ENCODE measurements at places on chromosomes 11 and 22.

GRCh38 chr22:19455033-19455432 lies 7.5 kb upstream of the C22orf39 start:
- no peak for DNase-seq

GRCh38 chr22:50628543-50629134 lies 687 bp upstream of the ARSA start:
- DNase-seq, result no peak

DNA sequence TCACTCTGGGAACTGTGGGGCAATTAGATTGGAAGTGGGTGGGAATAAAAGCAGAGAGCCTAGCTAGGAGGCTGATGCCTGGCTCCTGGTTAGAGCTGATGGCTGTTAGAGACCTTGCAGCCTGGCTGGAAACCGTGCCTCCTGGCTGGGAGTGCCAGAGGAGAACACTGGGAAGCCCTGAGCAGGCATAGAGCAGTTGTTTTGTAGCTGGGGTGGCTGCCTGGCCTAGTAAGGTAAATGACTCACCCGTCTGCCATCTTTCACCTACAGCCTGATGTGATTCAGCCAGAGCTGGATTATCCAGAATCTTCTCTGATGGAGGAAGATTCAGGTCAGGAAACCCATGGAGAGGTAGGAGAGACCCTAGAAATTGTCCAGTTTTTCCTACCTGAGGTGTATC lies 6.1 kb downstream of the UQCR10 start:
- DNase-seq, result no peak

GRCh38 chr11:18368221-18368620 lies 26.1 kb upstream of the LDHA start:
- DNase-seq, result no peak

DNA sequence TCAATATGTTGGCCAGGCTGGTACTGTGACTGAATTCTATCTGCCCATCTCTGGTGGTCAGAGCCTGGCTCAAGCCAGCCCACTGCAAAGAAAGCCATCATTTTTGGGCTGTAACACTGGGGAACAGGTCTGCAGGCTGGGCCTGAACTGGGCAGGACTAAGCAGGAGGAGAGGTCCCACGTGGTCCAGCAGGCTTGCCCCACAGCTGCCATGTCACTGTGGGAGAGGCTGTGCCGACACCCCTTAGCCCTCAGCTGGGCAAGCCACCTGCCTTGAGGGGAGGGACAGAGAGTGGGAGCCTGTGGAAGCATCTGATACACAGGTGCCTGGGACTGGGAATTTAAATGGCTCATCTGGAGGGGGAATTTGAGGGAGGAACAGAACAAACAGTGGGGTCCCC lies 66.7 kb upstream of the CLTCL1 start:
- no peak for DNase-seq

GRCh38 chr11:122213171-122213570 lies 97.2 kb upstream of the BLID start:
- DNase-seq, result no peak

DNA sequence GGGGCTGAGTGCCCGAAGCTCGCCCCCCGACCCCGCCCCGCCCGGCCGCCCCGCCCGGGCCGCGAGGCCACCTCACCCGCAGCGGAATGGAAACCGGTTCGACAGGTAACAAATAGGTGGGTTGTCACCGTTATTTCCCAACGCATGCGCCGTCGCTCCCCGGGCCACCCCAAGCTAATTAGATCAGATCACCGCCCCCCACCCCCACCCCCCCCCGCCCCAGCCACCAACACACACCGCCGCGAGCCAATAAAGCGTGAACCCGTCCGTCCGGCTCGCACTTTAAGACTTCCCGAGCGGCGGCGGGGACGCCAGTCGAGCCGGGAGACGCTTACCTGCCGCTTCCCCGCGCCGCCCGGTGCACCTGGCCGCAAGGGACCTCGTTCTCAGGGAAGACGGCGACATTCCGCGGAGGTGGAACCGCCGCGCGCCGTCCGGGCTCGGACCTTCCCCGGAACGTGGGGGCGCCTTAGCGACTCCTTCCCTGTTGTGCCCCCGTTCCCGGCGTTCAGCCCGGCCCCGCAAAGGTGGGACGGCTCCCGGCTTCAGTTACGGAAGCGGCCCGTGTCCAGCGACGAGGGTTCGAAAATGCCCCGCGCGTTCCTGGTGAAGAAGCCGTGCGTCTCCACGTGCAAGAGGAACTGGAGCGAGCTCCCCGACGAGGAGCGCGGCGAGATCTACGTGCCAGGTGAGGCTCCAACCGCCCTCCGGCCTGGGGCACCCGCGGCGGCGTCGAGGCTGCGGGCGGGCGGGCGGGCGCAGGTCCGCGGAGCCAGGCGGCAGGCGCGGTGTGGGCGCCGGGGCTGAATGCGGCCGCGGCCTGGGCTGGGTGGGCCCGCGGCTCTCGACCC lies at the start of gene OVOL1:
Gene OVOL1 (plus strand): TSS at position 278 of the 851 bp plus-strand sequence. CDS start 311 bp downstream, at position 589.
- no peak for DNase-seq

DNA sequence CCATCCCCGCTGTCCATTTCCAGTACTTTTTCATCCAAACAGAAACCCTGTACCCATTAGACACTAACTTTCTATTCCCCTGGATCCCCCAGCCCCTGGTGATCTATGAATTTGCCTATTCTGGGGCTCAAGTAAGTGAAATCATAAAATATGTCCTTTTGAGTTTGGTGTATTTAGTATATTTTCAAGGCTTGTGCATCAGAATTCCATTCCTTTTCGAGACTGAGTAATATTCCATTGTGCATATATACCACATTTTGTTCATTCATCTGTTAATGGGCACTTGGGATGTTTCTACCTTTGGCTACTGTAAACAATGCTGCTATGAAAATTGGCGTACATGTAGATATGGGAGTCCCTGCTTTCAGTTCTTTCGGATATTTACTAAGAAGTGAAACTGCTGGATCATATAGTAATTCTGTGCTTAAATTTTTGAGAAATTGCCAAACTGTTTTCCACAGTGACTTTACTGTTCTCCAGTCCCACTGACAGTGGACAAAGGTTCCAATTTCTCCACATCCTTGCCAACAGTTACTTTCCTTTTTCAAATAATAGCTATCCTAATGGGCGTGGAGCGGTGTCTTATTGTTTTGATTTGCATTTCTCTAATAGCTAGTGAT lies 16.1 kb downstream of the APLP2 start:
- no peak for DNase-seq

- no peak for DNase-seq
Observed at GRCh38 chr11:72763823-72764222, 11.6 kb upstream of the ARAP1 start.

DNA sequence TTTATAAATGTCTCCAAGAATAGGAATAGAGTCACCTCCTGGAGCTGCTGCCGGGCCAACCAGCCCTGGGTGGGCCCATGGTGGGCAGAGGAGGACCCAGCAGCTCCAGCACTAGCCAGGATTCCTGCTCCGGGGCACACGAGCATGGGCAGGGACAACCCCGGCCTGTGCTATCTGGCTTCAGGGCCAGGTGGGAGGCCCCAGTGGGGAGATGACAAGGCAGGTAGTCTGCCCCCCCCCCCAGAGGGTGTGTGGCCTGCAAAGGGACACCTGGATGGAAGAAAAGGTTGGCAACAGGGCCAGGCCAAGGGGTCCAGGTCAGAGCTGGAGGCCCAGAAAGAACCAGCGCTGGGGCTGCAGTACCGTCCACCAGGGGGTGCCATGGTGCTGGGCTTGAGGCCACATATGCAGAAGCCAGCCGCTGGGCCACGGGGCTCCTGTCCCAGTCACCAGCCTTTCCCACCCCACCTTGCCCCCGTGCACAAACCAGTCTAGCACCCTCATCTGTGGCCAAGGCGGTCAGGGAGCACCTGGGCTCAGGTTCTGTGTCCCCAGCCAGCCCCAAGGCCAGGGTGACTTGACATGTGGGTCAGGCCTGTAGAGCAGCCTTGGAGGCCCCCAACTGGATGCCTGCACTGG lies 3.4 kb downstream of the TSPAN32 start:
- no peak for DNase-seq

- DNase-seq, result no peak
Observed at GRCh38 chr11:62544581-62545436, 1.8 kb downstream of the AHNAK start.

DNA sequence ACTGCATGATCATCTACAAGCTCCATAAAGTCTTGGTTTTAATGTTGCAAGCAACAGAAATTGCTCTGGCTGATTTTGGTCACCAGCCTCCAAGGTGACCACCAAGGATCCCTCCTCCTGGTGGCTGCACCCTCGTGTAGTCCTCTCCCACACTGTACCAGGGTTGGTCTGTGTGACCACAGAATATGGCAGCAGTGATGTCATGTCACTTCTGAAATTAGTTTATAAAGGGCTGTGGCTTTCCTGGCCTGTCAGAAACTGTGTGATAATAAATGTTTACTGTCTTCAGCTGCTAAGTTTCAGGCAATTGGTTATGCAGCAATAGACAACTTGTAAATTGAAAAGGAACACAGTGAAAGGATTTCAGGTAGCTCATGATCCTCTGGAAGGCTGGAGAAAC lies 5.3 kb upstream of the PRDM11 start:
- DNase-seq, result no peak

DNA sequence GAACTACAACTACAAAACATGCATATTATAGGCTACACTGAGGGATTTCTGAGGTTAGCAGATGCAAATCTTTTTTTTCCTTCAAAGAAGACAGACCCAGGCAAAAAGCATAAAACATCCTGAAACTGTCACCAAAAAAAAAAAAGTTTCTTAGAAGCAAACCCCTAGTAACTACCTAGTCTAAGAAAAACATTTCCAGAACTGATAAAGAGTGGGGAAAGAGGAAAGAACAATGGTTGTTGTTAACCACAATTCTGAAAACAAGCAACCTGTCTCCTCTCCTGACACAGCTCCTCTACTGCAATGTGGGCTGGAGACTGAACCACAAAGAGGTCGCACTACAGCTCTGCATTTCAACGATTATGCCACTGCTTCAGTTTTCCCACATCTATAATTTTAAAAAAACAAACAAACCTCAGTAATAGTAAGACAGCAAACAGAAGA lies 15.0 kb downstream of the DENND5A start:
- DNase-seq, result peak; percentile 28

DNA sequence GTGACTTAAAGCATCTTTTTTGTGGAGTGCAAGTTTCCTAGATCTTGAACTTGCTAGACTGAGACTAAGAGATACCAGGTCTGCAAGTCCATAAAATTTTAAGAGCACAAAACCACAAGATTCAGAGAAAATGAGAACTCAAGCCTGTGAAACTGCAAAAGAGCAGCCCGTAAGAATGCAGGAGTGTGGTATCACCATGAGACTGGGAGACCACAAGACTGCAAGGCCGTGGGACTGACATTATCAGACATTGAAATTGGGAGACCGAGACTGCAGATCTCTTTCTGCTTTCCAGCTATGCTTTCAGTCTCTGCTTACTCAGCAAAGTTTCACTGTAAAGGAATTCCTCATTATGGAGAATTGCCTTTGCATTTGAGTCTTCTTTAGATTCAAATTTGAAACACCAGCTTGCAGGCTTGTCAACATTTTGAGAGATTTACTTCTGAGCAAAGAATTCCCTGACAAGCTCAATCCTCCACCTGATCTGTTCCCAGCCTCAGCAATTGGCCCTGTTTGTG lies 621.2 kb downstream of the KCNA4 start:
- no peak for DNase-seq

GRCh38 chr11:24932110-24933000 lies 435.5 kb downstream of the LUZP2 start:
- no peak for DNase-seq

DNA sequence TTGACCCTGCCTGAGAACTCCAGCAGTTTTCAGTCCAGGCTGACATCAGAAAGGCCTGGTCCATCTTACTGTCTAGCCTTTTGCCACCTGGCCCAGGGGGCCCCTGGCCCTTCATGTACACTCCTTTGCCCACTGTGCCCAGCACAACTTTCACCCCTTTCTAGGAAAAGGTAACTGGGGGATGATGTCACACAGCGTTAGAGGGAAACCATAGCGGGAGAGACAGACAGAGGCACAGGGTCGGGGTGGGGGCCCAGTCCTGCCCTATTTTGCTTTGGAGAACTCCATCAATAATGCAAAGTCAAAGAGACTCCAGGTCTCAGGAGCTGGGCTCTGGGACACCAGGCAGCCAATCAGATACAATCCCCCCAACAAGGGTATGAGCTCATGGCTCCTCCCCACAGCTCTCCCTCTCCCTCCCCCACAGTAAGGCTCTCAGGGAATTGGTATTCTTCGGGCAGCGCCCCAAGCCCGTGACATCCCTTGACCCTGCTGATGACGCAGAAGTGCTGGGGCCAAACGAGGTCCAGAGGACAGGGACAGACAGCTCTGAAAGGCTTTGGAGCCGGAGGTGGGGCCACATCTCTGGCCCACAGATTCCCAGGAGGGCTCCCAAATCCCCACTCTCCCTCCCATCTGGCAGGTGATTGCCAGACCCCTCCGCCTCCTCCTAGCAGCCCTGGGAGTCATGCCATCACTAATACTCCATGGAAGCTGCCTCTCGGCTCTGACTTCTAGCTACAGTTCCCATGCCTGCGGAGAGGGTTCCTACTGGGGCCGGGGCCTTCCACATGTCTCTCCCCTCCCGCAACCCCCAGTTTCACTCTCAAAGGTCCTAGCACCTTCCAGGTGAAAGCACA lies 5.9 kb downstream of the USP2 start:
- DNase-seq, result no peak

DNA sequence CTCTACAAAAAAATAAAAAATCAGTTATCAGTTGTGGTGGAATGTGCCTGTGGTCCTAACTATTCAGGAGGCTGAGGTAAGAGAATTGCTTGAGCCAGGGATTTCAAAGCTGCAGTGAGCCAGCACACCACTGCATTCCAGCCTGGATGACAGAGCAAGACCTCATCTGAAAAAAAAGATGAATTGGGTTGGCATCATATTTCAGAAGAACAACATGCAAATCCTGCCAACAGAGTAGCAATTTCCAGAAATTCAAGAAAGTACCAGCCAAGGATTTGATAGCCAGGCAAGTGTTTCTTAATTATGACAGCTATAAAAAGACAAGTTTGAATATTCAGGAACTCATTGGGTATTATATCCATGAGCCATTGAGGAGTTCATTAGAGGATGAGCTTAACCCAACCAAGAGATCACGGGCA lies 75.2 kb downstream of the USP47 start:
- DNase-seq, result no peak

GRCh38 chr22:47847131-47847890 lies 1084.9 kb downstream of the TBC1D22A start:
- DNase-seq, result no peak

GRCh38 chr22:44118645-44119315 lies 61.9 kb upstream of the PARVG start:
- no peak for DNase-seq

GRCh38 chr11:129828301-129828836 lies 12.7 kb downstream of the TMEM45B start:
- no peak for DNase-seq

DNA sequence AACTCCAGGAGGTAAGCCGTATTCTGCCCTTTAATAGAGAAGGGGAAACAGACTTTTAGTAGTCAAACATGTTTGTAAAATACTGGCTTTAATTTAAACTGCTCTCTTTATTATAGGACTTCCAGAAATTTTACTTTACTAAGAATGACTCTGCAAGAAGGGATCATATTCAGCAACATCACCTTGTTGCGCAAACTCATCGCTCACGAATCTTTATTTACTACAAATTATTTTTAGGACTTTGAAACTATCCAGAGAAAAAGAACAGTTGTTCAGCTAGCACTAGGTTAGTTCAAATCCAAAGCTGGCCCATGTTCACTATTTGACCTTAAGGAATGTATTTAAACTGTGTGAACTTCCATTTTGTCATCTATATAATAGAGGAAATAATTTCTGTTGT lies 498.3 kb upstream of the TENM4 start:
- no peak for DNase-seq

- DNase-seq, result no peak
Observed at GRCh38 chr22:47919001-47919441, 1156.6 kb downstream of the TBC1D22A start.

- DNase-seq, result peak; percentile 79
Observed at GRCh38 chr11:118010738-118011461, 24.7 kb downstream of the IL10RA start.

- no peak for DNase-seq
Observed at GRCh38 chr11:85939099-85940015, 84.2 kb downstream of the CCDC83 start.
